ENCODE measurements at places on chromosomes 2 and 18.
A peak's percentile ranks its signal among the peaks of the same experiment; 100 is the strongest.

DNA sequence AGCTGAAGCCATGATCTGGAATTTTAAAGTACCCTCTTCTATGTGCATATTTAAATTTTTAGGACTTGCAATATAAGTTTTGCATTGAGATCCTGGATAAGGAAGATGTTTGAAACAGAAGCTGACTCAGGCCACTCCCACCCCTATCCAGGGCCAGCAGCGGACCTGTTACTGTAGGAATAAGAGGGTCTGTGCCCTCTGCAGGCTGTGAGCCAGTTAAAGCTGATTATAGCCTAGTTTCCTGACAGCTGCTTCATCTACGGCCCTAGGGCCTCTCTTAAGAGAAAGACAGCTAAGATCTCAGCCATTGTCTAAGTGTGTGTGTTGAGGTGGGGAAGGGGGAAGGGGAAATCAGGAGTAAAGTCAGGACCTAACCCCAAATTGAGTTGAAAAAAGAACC, 234.0 kb downstream of the HAUS1 start:
- no peak for DNase-seq

DNA sequence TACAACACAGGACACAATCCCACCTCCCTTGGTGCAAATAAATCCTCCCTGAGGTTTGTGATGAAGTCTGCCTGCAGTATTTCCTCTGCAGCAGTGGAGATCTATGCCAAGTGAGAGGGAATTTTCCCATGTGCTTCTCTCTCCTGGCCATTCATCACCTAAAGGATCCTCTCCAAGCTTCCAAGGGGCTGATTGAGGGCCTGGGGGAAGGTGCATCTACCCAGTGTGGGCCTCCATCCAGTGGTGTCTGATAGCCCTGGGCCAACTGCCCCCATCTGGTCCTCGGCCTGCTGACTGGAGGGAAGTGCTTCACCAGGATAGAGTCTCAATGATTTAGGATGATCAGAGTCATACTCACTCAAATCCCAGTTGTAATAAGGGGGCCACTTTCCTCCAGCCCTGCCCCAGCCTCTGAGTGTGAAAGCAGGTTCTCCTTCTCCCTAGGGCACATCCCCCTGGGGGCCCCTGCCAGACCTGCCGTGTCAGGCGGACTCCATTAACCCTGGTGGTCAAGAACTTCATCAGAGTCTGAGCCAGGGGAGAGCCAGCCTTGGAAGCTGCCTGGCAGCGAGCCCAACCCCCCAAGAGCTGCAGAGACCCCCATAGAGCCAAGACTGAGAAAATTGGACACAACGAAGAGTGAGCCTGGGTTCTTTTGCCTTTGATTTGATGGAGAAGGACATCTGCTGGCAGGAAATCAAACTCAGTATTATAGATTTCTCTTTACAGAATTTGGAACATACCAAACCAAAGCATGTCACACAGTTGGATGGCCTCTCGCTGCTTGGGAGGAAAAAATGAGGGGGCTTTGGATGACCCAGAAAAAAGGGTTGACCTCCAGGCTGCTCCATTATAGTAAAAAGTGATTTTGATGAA, 509.6 kb downstream of the CMPK2 start:
- no peak for DNase-seq

GRCh38 chr2:46570396-46570795, 91.0 kb downstream of the TMEM247 start:
- no peak for DNase-seq

DNA sequence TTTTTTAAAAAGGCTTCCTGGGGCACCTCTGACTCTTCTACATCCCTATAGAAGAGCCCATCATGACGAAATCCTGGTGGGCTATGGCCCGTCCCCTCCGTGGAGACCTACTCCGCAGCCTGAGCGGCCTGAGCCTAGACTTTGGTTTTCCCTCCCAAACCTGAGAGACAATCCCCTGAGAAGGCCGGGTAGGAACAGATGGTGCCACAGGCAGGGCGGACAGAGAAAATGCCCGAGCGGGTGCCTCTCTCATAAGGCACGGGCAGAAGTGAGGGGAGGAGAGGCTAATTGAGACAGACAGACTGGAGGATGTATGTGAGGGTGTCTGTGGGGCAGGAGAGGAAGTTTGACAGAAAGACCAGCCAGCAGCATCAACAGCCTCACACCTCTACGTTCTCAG, 20.2 kb upstream of the SFXN5 start:
- no peak for DNase-seq

DNA sequence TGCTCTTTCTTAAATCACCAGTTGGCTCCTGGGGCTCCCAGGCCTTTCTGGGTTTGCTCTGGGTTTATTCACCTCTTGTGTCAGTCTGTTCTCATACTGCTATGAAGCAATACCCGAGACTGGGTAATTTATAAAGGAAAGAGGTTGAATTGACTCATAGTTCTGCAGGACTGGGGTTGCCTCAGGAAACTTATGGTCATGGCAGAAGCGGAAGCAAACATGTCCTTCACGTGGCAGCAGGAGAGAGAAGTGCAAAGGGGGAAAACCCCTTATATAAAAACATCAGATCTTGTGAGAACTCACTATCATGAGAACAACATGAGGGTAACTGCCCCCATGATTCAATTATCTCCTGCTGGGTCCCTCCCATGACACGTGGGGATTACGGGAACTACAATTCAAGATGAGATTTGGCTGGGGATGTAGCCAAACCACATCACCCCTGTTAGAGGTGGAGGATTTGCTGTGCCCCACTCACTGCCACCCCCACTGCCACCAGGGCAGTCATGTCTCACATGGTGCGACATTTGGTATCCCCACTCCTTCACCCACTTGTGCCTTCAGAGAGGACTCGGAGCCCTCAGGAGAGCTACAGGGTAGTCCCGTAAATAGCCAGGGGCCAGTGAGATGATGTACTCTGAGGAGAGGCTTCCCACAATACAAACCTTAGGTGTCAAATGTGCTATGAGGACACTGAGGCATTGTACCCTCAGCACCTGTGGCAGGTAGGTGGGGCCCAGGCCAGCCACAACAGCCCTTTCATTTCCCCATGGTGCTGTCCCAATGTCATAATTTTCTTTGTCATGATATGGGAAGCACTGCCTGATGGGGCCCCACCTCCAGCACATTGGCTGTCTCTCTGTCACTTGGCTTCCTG, 35.7 kb downstream of the CDC42EP3 start:
- peak; percentile 53 for DNase-seq

DNA sequence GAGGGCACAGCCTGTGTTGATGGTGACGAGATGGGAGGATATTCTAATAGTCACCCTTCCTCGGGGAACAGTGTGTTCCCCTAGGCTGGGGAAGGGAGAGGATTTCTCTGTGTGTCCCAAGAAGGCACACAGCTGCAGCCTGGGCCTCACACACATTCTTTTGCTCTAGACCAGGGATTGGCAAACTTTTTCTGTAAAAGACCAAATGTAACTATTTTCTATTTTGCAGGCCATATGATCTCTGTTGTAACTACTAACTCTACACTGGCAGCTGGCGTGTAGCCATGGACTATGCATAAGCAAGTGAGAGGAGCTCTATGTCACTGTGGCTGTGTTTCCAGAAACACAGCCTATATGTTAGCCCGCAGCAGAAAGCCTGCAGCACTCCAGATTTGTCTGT, 65.8 kb downstream of the ARHGAP28 start:
- DNase-seq: no peak

GRCh38 chr2:214029190-214029589, 381.7 kb upstream of the VWC2L start:
- no peak for DNase-seq

GRCh38 chr2:159606287-159606686, 10.1 kb downstream of the BAZ2B start:
- DNase-seq: no peak

DNA sequence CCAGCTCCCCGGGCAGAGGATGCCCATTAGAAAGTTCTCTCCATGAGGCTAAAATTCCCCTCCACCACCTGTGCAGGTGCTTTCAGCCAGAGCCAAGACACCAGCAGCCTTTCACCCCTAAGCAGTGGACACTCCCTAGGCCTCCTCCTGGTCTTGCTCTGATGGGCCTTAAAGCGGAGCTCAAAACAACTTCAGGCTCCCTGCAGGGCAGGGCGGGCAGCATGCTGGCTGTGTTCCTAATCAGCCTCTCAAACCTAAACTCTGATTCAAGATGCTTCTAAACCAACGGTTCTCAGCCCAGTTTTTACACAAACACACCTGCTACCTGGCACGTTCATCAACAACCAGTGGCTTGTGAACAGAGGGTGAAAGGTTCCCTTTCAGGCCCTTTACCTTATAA, 254.4 kb downstream of the TWIST2 start:
- no peak for DNase-seq

DNA sequence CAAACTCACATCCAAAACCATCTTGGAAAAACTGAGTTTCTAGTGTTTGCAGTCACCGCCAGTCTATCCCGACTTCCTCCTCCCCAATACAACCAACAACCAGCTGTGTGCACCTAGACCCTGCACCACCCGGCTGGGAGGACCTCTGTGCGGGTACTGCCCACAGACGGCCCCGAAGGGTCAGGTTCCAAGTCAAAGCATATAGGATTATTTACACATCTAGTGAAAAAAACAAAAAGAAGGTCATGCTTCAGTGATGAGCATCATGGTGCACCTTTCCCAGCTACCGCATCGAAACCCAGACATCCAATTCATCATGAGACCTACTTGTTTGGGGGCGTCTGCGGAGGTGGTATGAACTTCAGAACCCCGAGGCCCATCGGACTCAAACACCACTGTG, 124.8 kb downstream of the ZNF516 start:
- DNase-seq: no peak

GRCh38 chr2:157480182-157480961, 36.5 kb upstream of the CYTIP start:
- no peak for DNase-seq

DNA sequence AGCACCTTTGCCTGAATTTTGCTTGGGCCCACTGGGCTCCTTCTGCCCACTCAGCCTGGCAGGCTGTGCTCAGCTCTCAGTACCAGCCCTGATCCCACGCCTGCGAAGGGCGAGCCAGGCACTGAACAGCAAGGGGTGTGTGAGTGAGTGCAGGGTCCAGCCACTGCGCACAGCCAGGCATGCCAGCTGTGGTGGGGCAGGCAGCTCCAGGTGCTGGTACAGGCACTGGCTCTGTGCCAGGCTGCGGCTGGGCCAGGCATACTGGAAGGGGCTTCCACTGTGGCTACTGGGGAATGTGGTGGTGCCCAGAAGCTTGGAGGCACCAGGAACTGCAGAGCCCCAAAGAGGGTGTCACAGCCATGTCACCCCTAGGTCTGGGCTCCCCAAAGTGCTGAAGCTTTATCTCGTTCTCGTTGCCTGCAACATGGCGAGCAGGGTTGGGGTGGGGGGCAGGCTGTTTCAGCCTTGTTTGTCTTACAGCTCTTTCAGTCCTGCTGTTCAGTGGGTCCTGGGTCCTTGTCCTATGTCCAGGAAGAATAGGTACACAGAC, 8.8 kb downstream of the DYSF start:
- no peak for DNase-seq

DNA sequence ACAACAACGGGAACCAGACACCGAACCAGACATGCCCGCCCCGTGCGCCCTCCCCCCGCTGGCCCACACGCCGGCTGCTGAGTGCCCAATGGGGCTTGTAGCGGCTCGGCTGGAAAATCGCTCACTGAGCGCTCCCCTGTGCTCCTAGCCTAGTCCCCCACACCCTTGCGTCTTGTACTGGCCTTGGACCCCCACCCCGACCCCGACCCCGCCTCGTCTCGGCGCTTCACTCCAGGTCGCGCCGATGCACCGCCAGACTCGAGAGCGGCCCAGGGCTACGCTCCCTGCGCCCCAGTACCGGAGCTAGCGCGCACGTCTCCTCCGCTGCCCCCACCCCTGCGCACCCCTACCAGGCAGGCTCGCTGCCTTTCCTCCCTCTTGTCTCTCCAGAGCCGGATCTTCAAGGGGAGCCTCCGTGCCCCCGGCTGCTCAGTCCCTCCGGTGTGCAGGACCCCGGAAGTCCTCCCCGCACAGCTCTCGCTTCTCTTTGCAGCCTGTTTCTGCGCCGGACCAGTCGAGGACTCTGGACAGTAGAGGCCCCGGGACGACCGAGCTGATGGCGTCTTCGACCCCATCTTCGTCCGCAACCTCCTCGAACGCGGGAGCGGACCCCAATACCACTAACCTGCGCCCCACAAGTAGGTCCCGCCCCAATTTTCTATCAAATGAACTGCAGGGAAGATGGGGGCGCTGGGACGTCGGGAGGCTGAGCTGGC, 1.5 kb downstream of the GAD1 start:
- no peak for DNase-seq

GRCh38 chr2:27255660-27256059, 7.2 kb downstream of the SLC30A3 start:
- DNase-seq: no peak

DNA sequence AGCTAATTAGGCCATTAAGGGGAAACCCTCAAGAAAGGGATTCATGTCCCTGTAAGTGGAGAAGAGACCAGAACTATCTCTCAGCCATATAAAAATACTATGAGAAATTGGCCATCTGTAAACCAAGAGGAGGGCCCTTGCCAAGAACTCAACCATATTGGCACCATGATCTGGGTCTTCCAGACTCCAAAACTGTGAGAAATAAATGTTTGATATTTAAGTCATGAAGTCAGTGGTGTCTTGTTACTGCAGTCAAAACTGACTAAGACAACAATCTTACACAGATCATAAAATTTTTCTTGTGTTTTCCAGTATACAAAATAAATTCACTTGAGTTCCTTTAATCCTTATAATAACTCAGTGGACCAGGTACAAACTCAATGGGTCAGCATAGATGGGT, 589.8 kb upstream of the CDH2 start:
- no peak for DNase-seq

DNA sequence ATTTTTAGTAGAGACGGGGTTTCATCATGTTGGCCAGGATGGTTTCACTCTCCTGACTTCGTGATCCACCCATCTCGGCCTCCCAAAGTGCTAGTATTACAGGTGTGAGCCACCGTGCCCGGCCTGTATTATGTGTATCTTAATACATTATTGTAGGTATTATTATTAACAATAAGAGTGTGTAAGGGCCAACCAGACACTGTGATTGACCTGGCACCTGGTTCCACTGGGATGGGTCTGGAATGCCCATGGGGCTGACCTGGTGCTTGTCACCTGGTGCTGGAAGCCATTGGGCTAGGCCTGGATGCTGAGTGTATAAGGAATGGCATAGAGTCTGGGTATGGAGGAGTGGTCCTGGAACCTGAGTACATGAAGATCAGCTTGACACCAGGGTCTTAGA, 906.9 kb upstream of the TMEFF2 start:
- DNase-seq: no peak

DNA sequence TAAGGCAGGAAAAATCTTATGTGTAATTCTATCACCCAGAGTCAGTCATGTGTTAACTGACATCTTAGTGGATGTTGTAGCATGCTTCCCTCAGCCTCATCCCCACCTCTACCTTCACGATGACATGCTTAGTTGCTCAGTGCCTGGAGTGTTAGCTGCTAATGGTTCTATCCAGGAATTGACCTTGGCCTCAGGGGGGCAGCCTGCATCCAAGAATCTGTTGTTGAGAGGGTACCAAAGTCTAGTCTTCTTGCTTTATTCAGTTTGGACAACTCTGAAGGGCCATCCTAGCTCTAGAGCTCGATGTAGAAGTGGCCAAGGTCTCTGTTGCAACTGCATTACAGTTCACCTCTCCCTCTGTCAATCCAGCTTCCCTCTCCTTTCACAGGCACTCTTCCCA, 61.2 kb downstream of the ACYP2 start:
- DNase-seq: no peak

Measured in activated CD4-positive, alpha-beta T cell treated with anti-CD3 and anti-CD28 coated beads for 1 hour (primary cell).